ENCODE measurements at places on chromosomes 7 and 10.

GRCh38 chr7:77245015-77245755, 45.6 kb upstream of the FGL2 start:
- no peak for DNase-seq

GRCh38 chr7:28136420-28136819, 44.2 kb downstream of the JAZF1 start:
- no peak for DNase-seq

- no peak for DNase-seq
These were observed 513.0 kb upstream of the AKR1E2 start for GRCh38 chr10:4313051-4313450.

DNA sequence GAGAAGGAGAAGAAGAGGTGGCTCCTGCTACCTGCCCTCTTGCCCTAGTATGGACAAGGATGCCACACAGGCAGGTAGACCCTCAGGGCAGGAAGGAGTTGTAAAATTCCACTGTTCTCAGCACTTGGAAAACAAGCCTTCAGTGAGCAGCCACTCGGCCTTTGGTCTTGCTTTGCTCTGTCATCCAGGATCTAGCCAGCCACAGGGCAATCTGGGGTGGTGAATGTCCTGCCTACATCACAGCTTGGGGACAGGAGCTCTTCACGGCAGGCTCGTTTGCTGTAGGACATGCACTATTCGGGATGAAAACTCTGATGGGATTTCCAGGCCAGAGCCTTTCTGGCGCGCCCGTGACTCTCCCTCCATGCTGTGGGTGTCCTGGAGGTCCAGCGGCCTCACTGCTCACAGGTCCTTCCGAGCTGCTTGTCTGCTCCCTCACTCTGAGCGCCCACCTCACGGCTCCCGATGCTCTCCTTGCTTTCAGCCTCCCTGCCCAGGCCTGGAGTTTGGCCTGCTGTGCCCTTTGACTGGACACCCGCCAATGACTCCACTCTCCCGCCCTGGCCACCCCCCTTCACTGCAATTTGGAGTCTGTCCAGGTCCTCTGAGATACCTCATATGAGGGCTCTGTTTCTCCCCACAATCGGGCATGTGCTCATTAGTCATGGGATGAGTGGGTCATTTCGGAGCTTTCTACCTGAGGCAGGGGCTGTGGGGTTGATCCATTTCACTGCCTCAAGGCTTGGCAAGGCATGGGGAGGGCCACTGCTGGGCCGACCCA, 227.2 kb upstream of the GRB10 start:
- no peak for DNase-seq

DNA sequence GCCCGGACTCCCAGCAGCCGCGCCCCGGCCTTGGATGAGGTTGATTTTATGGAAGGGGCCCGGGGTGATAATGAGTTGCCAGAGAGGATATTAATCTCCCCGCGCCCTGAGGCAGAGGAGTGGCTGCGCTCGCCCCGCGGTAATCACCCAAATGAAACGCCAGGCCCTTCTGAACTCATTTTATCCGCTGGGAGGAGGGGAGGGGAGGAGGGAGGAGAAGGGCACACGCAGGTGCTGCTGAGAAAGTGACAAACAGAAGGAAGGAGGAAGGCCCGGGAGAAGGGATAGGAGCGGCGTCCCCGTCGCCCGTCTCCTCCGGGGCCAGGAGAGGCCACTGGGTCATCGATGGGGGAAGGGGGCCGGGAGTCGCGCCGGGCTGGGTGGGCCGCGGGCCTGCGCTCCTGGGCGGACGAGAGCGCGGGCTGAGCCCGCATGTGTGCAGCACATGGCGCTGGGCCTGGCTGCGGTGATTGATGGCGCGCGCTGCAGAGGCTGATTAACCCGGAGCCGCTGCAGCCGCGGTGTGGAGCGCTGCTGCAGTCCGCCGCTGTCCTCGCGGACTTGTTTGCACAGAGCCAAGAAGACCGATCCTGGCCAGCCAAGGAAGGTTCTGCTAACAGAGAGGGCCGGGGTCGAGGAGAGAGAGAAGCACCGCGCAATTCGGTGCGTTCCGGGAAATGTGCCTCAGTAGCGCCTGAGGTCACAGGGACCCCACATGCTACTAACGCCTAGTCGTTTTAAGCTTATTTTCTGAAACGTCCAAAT, 6.5 kb downstream of the MNX1 start:
- DNase-seq: no peak

DNA sequence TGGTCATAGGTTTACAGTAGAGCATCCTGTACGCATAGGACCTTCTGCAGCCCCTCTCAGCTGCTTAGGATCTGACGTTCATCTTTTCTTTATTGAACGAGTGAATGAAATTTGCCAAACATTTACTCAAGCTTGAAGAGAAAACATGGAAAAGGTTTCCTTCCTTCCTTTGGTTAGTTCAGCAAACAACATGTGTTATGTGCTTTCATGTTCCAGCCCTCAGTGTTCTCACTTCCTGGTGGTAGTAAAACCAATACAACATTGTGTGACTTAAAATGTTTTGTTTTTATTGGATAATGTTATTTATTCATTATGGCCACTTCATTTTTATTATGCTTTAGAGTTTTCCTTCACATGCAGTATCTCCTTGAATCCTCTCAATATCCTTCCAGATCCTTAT, 1.4 kb upstream of the CDCA7L start:
- no peak for DNase-seq

DNA sequence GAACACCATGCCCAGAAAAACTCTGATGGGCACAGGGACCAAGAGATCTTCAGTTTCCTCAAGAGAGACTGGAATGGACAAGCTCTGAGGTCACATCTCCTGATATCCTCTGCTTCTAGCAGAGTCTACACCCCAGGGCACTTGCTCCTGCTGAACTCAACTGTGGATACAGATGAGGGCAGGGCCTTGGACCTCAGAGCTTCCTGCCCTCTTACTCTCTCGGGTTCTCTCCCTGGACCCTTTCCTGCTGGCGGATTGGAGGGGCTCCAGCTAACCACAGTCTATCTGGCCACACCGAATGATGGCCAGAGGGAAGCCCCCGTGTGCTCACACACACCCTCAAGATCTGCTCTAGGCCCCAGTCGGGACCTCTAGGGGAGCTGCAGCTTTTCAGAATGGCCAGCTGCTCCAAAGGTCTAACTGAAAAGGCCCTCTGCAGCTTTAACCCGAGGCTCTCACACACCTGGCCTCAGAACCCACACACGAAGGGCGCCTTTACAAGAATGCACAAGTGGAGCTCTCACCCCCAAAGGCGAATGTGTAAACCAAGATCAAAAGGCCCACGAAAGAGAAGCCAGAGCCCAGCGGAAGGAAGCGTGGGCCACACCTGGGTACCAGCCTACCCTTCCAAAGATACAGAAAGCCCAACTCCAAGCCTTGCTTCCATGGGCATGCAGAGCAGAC, 65.5 kb downstream of the FAM53B start:
- DNase-seq: no peak
